ENCODE measurements at places on chromosomes 5 and 9. TPM values are rescaled to one million over a fixed set of nuclear protein-coding genes. Genes with fewer than 3 reads are reported as not detected.

Gene FANCG
- total RNA-seq, result 117 TPM

Gene FREM1
- not detected for total RNA-seq

Gene COL5A1
- total RNA-seq, result 0.30 TPM

Gene NTNG2
- 5.4 TPM for total RNA-seq

Gene POU5F2
- 1.1 TPM for total RNA-seq

Gene PKD2L2
- total RNA-seq, result not detected

Gene ACOT12
- not detected for total RNA-seq

Gene HCN1
- total RNA-seq, result not detected

Gene PDE6A
- not detected for total RNA-seq

Gene DDX4
- total RNA-seq, result 0.50 TPM

Gene TSLP
- total RNA-seq, result 0.19 TPM

Gene TAF11L5
- total RNA-seq, result not detected

Gene FRRS1L
- total RNA-seq, result not detected

Gene HRCT1
- not detected for total RNA-seq

Gene ROR2
- 0.48 TPM for total RNA-seq

Gene CHSY3
- total RNA-seq, result not detected

Gene SURF2
- total RNA-seq, result 16.0 TPM

Gene DMRT3
- not detected for total RNA-seq

DNA sequence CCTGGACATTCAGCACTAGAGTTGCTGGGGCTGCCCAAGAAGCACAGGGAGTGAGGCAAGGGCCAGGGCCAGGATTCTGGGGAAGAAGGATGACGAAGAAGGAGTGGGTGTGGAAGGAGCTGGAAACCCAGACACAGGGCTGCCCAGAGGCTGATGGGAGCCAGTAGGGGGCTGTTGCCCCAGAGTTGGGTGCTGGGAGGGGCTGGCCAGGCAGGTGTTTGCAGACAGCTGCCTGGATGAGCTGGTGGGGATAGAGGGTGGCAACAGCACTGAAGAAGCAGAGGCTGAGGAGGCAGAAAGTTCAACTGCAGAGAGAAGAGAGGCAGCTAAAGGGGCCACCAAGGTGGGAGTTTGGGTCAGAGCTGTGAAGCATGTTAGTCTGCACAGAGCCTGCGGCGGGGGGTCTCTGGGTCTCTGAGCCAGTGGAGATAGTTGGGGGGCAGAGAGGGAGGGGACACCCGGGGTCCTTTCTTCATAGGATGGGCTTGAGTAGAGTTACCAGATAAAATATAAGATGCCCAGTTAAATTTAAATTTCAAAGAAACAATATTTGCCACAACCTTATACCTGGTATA is 2.5 kb upstream of the AQP7 start:
- DNase-seq, result no peak

- no peak for DNase-seq
These were observed 299.4 kb downstream of the ZSWIM6 start for GRCh38 chr5:61631438-61631941.

DNA sequence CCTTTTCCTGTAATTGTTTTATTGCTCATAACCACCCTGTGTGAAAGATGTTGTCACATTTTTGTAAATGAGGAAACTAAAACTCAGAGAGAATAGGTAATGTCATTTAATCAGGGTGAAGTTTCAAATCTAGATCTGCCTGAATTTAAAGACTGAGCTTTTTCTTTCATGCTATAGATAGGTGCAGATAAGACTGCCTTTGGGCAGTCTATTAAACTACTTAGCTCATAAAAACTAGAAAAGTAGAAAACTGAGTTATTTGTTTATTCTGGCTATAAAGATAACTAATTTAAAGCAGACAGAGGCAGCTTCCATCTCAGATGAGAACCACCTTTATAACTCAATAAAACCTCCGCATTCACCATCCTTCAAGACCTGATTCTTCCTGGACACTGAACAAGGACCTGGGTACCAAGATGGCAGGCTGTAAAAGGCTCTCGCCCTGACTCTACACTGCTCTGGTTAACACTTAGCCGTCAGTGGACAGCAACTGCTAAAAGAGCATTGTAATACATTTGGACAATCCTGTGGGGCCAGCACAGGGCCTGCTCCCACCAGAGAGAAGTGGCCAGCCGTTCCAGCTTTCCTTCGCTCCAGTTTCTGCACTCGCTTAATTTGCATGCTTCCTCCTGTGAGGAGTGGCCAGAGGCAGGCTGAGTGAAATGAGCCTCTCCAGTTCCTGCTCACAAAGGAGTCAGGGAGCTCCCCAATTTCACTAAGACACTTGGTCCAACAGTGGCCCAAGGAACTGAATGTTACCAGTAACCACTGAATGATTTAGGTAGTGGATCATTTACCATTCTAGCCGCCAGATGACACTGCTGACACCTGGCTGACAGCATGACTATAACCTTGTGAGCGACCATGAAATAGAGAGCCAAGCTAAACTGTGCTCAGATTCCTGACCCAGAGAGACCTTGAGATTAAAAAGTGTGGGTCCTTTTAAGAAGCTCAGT is 566.4 kb downstream of the EFNA5 start:
- no peak for DNase-seq

GRCh38 chr9:126499005-126499910 is 114.5 kb upstream of the LMX1B start:
- DNase-seq, result peak; percentile 31

- no peak for DNase-seq
These were observed 34.6 kb downstream of the ZSWIM6 start for GRCh38 chr5:61366497-61367240.

DNA sequence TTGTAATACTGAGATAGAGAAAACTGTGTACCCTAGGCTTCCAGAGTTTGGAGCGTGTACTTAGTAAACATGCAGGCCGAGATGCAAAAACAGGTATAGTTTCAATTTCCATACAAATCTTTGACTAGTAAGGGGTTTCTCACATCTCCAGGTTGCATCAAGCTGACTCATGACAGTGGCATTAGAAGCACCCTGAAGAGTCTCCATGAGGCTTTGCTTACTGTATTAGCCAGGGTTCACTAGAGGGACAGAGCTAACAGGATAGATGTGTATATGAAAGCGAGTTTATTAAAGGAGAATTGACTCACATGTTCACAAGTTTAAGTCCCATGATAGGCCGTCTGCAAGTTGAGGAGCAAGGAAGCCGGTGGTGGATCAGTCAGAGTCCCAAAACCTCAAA is 275.3 kb upstream of the CDH6 start:
- DNase-seq, result no peak

DNA sequence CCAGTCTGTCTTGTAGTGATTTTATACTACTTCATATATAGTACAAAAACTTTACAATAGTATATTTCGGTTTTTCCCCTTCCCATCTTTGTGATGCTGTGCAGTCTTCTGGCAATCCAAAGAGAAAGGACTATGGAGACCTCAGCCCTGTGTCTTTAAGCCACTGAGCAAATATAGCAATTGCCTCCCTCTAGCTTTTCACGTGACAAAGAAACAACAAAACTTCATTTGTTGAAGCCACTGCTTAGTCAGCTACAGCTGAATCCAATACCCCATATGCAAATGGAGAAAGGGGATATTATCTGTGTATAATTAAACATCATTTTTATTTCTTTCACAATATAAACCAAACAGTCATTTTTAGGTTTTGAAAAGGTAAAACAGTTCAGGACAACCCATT is 142.8 kb upstream of the STK32A start:
- DNase-seq, result no peak

GRCh38 chr5:77640589-77641396 is 2.3 kb upstream of the OTP start:
- no peak for DNase-seq

- no peak for DNase-seq
These were observed 69.7 kb upstream of the SH3GL2 start for GRCh38 chr9:17509151-17509550.

DNA sequence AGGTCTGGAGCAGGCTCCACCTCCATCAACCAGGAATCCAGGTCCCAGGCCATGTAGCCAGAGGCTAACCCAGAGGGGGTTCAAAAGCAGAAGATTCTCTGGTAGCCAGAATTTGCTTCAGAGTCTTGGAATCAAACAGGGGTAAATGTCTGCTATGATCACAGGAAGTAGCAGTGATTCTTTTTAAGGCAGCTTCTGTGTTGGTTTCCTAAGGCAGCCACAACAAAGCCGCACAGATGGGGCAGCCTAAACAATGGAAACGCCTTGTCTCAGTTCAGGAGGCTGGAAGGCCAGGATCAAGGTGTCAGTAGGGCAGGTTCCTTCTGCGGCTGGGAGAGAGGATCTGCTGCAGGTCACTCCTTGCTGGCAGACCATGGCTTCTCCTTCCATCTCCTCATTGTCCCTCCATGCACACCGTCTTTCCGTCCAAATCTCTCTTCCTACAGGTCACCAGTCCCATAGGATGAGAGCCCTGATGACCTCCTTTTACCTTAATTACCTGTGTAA is 167.3 kb downstream of the ROR2 start:
- no peak for DNase-seq

GRCh38 chr5:96256795-96257470 is 176.1 kb downstream of the PCSK1 start:
- DNase-seq, result no peak

DNA sequence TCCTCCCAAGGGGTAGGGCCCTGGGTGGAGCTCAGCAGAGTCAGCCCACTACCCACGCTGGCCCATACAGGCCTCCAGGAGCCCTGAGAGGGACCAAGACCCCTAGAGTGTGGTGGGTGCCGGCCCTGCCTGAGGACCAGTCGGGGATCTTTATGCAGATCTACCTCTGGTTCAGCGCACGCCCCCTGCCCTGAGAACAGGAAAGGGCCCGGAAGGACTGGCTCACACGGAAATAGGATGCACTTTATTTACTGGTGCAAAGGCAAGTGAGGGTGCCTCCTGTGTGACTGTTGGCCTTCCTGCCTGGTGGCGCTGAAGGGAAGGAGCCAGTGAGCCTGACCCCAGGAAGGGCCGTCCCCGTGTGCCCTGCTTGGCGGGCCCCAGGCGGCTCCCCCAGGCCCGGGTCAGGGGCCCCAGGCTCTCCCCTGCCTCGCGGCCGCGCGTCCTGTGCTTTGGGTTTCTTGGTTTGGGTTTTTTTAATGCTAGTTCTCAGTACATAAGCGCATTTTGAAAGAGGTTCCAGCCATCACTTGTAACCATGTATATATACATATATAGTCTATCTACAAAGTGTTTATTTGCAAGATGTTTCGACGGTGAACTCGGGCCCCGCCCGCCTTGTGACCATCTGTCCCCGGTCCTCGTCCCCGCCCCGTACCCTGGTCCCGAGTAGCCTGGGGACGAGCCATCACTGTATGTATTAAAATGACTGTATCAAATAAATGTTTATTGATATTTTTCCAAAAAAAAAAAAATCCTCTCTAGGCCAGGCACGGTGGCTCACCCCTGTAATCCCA is 76.4 kb upstream of the ROR2 start:
- no peak for DNase-seq

DNA sequence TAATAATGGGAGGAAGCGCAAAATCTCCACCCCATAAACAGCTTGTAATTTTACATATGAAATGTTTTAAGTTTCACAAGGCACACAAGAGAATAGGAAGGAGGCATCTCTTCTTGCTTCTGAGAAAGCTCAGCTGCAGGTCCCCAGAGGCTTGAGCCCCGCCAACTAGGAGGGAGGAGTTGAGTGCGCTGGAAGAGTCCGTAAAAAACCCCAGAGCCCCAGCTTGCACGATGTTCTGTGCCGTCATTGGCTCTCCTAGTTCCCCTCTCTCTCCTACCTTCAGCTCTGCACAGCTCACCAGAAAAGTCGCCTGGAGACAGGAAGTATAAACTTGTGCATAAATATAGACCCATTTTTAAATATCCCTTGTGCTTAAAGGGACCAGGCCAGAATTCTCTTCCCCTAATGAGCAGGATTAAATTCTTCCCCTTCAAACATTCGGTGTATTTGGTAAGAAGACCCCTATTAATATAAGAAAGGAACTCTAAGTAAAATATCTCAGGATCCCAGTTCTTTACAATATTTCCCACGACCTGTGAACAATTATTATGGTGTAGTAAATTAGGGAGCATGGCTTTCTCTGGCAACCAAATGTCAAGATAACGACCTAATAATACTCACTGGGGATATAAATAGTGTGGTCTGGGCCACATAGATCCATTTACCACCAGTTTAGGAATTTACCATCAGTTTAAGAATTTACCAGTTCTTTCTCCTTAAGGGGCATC is 13.7 kb downstream of the GLRX start:
- DNase-seq, result peak; percentile 90

DNA sequence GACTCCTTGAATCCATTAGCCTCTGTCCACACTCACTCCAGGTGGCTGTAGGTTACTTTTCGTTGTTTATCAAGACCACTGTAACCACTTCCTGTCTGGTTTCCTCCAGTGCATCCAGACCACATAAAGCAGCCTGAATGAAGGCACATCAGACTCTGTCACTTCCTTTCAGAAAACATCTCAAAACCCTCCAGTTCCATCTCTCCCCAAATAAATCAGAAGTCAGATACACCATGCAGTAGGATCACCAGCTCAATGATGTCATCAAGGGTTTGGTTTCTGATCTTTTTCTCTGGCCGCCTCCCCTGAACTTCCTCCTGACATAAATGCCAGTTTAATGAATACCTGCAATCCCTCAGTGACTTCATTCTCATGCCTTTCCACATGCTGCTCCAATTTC is 161.2 kb downstream of the ZNF462 start:
- peak; percentile 14 for DNase-seq

DNA sequence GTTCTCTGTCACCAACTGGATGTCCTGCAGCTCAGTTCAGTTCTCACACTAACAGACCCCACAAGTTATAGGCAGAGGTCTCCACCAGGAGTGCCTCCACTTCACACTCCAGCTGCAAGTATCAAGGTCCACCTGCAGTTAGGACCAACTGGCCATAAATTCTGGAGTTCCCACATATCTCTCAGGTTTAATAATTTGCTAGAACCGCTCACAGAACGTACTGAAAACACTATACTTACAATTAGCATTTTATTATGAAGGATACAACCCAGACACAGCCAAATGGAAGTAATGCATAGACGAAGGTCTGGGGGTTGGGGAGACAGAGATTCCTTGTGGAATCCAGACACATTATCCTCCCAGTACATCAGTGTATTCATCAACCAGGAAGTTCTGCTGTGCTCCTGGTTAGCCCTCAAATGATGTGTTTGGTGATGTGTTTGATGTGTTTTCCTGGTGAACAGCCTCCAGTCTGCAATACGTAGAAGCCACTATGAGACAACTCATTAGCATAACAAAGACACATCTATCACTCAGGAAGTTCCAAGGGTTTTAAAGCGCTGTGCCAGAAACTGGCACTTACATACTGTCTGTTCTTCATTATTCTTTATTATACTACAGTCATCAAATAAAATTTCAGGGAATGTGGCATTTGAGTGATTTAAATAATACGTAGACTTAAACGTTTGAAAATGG is 25.4 kb downstream of the OGN start:
- peak; percentile 17 for DNase-seq
